ENCODE measurements at places on chromosomes 11 and 22. TPM values are rescaled to one million over a fixed set of nuclear protein-coding genes. Genes with fewer than 3 reads are reported as not detected.

Gene KRTAP5-1
- total RNA-seq: not detected

Gene NXPE1
- not detected for total RNA-seq

Gene NELL1
- total RNA-seq: not detected

Gene MPPED2
- total RNA-seq: 0.39 TPM

Data from dermis microvascular lymphatic vessel endothelial cell (primary cell).